ENCODE measurements at places on chromosomes 11 and 22.

- DNase-seq: no peak
These were observed 1273.7 kb downstream of the LRRC4C start for GRCh38 chr11:40185793-40186192.

- DNase-seq: peak; percentile 83
These were observed 889 bp downstream of the PLAAT4 start for GRCh38 chr11:63537293-63538101.

DNA sequence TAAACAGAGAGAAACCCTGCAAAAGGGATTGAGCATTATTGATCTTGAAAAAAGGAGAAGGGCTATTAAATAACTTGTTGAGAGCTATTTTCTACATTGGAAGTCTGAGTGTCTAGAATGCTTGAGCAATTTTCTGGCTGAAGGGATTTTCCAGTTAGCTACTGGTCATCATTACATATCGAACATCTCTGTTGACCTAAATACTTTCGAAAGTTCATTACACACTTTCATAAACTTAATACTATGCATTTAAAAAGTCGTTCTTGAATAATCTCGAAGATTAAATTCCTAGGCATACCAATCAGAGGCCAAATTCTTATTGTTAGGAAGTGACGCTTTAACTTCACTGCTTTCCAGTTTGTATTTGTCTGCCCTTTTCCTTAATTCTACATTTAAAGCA lies 13.7 kb downstream of the ETS1 start:
- no peak for DNase-seq

DNA sequence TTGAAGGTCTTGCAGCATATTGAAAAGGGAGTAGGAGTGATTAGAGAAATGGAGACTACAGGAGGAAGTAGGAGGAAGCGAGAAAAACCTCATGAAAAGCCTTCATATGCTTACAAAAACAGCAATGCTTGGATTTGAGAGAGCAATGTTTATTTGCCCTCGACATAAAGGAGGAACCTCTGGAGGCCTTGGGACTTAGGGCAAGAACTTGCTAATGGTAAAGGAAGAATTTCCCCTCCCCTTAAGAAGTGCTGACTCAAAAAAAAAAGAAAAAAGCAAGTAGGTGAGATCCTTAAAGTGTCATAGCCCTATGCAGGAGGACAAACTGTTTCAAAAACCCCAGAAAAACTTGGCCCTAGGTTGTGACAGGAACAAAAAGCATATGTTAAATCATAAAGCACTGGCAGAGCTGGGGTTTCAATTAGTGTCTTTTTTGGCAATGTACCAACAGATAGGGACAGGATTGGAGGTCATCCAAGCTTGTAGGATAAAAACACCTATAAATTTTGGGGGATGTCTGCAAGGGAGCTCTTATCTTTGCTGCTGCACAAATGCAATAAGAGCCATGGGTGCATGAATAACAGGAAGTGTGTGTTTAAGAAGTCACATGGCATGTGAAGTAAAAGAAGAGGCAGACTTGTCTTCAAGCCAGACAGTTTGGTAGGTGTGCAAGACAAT lies 4.9 kb downstream of the GLYAT start:
- DNase-seq: no peak

GRCh38 chr11:8658321-8659057 lies 24.0 kb downstream of the TRIM66 start:
- no peak for DNase-seq

- no peak for DNase-seq
These were observed 372.7 kb upstream of the FAT3 start for GRCh38 chr11:91851908-91852307.

DNA sequence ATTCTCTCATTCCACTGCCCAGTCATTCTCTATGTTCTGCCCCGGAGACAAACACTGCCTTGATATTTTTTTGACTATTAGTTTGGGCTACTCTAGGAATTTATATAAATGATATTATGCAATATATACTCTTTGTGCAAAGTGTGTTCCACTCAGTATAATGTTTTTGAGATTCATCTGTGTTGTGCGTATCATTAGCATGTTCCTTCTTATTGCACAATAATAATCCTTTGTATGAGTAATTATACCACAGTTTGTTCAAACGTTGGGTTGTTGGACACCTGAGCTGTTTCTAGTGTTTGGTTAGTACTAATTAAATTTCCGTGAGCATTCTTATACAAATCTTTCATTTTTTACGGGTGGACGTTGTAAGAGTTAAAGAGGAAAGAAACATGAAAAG lies 390.6 kb downstream of the GUCY1A2 start:
- DNase-seq: no peak

- no peak for DNase-seq
These were observed 13.2 kb upstream of the NPAS4 start for GRCh38 chr11:66407651-66408050.

DNA sequence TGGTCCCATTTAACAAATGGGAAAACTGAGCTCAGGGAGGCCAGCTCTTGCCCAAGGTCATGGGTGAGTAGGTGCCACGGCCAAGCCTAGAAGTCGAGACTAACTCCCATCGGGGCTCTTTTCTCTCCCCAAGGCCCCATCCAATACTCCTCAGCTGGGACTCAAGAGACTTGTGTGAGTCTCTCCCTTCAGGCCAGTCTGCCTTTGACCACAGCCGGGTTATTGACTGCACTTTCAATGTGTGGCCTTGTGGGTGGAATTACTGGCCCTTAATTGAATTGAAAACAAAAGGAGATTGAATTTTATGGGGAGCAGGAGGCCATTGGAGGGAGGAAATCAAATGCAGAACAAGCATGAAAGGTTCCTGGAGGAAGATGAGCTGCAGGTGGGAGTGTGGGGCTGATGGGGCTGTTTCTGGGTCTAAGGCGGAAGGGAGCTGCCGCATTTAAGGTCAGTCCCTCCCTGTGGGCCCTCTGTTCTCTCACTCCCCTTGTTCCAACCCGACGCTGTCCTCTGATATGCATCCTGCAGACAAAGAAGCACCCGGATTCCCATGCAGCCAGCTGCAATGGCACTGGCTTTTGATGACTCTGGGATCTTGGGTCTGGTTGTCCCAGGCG lies 552.8 kb downstream of the MIAT start:
- no peak for DNase-seq

Data from fibroblast of pulmonary artery (primary cell).